ENCODE measurements at places on chromosomes 6 and 20.

- no peak for DNase-seq
Measured at GRCh38 chr6:85347812-85348211, 102.1 kb upstream of the NT5E start.

DNA sequence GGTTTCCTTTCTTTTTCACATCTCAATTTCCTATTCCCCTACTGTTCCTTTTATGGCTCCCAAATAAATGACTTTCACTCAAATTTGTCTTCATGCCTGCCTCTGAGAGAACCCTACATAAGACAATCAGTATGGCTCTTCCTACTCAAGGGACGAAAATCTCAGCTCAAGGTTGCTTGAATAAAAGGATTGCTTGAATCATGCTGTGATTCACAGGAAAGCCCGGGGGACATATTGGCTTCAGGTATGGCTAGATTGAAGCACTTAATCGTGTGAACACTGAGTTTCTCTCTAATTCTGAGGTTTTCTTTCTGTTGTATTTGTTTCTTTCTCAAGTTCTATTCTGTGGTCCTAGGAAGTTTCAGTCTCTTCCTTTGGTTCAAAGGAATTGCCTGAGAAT, 140.3 kb upstream of the SULF2 start:
- no peak for DNase-seq

GRCh38 chr20:4507288-4507719, 214.4 kb upstream of the PRND start:
- DNase-seq: no peak

GRCh38 chr20:13684566-13685222, 46.0 kb upstream of the TASP1 start:
- DNase-seq: no peak

GRCh38 chr20:10079964-10080363, 45.2 kb downstream of the ANKEF1 start:
- no peak for DNase-seq

All from CD8-positive, alpha-beta memory T cell (primary cell).